AG08395 (cell line): ENCODE measurements at places on chromosomes 3 and 15.
A peak's percentile ranks its signal among the peaks of the same experiment; 100 is the strongest.

DNA sequence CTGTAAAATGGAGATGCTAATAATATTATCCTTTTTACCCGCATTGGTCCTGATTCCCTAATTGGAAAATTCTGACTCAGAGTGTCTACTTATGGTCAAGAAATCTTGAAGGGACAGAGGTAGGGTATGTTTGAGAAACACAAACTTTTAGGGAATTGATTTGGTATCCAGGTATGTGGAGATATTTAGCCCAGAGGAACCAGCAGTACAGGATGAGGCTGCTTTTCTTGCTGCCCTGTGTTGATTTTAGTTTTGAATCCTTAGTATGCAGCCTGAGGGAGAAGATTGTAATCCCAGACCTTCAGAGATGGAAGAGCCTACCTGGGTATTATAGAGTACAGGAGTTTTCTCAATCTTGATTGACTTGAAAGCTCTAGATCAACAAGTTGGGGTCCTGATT, 569.1 kb downstream of the PDCD6IP start:
- no peak for DNase-seq

- DNase-seq = no peak
Observed at GRCh38 chr3:5585085-5585484, 397.6 kb downstream of the EDEM1 start.

DNA sequence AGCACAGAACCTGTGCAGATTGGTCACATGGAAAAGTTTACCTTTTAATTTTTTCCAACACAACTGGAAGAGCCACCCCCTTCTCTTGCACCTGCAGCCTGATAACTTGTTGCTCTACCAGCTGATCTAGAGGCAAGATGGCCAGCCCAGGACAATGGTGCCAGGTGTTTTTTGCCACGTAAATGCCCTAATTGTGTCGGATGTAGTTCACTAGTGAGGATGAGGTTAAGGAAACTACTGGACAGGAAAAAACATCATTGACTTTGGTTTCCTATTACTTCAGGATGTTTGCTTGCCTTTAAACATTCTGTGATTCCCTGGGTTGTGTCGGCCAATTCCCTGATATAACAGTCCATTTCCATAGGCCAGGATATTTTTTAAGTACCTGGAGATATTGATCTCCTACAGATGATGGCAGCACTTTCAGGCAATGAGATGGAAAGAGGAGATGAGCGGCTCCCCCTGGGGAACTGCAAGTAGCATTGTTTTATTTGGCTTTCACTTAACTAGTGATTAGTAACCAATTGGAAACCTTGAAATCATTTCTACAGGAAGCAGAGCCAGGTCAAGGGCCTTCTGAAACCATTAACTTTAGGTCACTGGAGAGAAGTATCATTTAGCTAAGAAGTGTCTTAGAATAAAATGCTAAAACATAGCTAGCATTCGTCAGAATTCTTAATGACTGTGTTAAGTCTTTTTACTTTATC, 72.5 kb downstream of the OSBPL10 start:
- no peak for DNase-seq

DNA sequence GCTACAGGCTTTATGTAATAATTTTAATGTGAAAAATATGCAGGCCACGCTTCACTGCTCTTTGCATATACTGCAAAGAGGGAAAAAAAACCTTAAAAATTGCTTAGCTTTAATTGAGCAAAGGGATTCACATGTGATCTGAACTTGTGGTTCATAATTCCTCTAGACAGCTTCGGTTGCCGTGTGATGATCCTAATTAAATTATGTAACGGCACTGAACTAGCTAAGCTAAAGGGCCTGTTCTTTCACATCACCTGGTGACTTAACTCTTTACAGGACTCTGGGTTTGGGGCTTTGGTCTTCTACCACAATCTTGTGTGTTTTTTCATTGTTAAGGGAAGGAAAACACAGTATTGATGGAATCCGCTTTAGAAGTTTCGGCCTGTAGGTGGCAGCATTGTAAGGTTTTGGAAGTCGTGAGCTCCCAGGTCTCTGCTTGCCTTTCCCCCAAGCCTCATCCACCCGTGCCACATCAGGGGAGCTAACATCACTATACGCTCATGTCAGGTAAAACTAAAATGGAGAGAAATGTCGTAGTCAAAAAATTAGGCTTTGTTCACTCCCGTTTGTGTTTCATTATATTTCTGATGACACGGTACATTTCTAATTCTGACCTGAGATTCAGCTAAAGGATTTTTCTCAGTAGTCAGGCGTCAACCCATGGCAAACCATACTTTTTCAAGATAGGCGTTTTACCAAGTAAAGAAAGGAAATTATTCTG, 205.6 kb upstream of the DPH6 start:
- DNase-seq = peak; percentile 65

DNA sequence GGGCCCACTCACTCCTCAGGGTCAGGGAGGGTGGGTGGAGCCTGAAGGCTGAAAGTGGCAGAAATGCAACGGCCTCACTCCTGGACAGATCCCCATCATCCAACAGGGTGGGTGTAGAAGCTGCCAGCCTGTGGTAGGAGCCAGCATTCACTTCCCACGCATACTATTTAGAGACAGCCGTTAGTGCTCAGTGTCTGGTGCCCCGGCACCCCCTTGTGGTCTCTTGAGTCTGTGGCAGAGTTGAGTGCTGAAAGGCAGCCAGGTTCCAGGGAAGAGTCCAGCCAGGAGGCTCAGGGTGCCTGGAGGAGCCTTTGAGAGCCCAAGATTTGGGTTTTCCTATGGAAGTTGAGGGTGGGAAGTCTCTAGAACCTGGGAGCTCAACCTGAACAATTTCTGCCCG, 2.1 kb upstream of the GNAT1 start:
- DNase-seq = peak; percentile 92

GRCh38 chr15:38061856-38062649, 127.6 kb downstream of the TMCO5A start:
- DNase-seq = no peak
